Stimulated activated CD4-positive, alpha-beta T cell treated with anti-CD3 and anti-CD28 coated beads, Interleukin-1b, Interleukin-23, amount 100 ng/mL, for 48 hours (primary cell): ENCODE measurements at places on chromosomes 5 and 9.

DNA sequence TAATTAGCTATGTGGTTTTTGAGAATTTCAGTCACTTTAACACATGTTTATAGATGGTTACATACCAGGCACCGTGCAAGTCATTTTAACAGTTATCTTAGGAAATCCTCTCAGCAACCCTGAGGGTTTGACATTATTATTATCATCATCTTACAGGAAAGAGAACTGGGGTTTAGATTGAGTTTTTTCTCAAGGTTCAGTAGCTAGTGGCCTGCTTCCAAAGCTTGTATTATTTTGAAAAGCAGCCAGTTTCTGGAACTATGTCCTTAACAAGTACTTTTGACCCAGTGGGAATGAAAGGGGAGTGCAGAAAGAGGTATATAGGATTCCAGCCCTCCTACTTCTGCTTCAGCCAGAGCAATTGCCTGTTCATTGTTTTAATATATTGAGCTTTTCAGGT, 157.5 kb downstream of the COMMD10 start:
- no peak for DNase-seq

DNA sequence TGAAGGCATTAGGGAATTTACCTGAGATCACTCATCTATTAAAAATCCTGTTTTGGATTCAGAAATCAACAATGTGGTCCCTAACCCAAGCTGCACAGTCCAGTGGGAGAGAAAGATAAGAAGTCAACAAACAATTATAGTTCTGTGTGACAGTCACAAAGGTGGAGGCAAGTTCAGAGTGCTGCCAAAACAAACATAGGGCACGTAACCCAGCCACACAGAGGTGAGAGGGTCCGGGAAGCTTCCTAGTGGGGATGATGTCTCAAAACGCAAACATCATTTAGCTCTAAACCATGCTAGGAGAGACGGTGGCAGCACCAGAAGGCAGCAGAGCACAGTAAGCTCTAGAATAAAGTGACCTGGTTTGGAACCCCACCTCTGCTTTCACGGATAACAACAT, 158.9 kb downstream of the MAPKAP1 start:
- no peak for DNase-seq

DNA sequence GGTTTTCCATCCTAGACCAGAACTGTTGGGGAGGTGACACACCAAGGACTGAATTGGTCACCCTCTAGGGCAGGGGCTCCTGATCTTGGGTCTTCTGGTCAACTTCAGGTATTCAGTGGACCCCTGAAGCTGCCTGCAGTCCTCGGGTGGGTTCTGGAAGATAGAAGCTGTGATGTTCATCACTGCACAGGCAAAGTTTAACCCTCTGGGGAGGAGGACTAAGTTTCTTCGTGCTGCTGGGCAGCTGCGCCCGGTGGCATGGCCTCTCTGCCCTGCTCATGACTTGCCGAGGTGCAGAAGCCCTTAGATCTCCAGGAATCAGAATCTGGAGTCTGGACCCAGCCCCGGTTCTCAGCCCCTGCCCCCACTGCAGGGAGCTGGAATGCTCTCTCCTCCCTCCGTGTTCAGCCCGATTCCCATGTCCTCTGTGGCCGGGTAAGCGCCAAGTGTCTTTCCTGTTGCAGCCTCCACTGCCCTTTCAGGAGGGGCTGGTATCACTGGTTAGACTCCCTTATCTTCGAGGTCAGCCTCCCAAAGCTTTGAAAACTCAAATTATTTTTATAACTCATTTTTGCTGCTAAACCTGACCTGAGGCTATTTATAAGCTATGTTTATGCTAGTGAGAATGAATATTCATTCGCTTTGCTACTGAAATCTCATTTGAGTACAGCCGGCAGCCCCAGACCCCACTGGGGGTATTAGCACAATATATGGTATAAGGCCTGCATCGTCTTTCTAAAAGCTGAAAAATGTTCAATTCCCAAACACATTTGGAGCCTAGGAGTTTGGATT, 1.7 kb downstream of the LAMC3 start:
- no peak for DNase-seq

GRCh38 chr9:70595211-70595610, 180.8 kb upstream of the KLF9 start:
- no peak for DNase-seq

- peak; percentile 27 for DNase-seq
Measured at GRCh38 chr9:110257097-110257841, 962 bp upstream of the TXN start.

- no peak for DNase-seq
Measured at GRCh38 chr5:146653560-146653959, 137.6 kb upstream of the GPR151 start.

- no peak for DNase-seq
Measured at GRCh38 chr5:15452781-15453180, 47.2 kb upstream of the FBXL7 start.

- no peak for DNase-seq
Measured at GRCh38 chr5:1544294-1544961, 20.7 kb upstream of the LPCAT1 start.

DNA sequence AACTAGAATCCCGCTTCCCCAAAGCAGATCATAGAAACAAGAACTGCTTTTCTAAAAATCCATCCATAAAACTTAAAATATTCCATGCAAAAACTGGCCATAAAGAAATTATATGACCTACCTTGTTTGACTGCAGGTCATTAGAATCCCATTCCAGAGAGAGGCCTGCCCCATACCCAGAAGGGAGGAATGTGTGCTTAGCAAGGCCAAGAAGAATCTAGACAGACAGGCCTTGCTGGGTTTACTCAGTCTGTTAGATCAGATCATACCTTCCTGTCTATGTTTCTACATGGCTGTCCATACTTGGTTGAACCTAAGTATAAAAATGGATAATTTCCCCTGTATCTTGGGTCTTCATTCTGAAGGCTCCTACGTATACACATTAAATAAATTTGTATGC, 358.8 kb upstream of the TRPC7 start:
- no peak for DNase-seq

DNA sequence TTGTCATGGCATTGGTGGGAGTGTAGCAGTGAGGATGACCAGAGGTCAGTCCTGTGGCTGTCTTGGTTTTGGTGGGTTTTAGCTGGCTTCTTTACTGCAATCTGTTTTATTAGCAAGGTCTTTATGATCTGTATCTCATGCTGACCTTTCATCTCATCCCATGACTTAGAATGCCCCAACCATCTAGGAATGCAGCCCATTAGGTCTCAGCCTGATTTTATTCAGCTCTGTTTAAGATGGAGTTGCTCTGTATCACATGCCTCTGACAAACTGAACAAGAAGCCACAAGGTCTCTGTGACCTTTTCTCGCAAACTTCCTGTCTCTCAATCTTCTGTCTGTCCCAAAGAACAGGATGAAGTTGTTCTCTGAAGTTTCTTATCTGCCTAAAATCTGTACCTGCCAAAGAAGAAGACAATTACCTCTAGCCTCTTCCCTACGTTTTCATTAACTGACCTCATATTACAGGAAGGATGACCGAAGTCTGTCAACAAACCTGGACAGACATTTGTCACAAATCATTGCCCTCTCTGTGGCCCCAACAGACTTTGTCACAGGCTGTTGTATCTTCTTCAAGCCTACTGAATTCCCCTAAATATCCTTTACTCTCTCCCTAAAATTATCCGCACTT, 284.2 kb upstream of the SEMA6A start:
- no peak for DNase-seq

DNA sequence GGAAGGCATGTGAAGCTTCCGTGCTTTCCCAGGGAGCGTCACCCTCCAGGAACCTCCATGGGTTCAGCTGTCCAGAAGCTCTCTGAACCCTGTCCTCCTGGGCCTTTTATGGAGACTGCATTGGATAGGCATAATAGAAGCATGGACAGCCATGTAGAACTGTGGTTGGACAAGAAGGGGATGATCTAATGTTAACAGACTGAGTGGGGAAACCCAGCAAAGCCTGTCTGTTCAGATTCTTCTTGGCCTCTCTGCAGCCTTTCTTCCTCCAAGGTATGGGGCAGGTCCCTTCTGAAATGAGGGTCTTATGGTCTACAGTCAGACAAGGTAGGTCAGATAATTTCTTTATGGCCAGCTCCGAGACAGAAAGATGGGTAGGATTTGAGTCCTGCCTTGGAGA, 59.1 kb upstream of the CTNNA1 start:
- DNase-seq = no peak

DNA sequence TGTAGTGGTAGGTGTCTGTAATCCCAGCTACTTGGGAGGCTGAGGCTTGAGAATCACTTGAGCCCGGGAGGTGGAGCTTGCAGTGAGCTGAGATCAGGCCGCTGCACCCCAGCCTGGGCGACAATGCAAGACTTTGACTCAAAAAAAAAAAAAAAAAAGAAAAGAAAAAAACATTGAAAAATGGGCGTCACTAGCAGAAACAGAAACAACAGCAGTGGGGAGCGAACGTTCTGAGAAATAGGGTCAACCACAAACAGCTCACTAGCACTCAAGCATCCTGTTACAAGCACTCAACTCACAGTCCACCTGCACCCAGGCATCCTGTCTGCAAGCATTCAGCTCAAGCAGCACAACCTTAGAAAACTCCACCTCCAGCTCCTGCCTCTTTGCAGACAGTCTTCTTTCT, 17.2 kb downstream of the TRIM14 start:
- peak; percentile 82 for DNase-seq

- DNase-seq = no peak
Measured at GRCh38 chr5:31770132-31770720, 131.3 kb downstream of the PDZD2 start.

GRCh38 chr5:14700478-14701436, 36.2 kb downstream of the OTULIN start:
- no peak for DNase-seq

GRCh38 chr5:86974955-86975354, 292.7 kb upstream of the RASA1 start:
- DNase-seq = no peak

DNA sequence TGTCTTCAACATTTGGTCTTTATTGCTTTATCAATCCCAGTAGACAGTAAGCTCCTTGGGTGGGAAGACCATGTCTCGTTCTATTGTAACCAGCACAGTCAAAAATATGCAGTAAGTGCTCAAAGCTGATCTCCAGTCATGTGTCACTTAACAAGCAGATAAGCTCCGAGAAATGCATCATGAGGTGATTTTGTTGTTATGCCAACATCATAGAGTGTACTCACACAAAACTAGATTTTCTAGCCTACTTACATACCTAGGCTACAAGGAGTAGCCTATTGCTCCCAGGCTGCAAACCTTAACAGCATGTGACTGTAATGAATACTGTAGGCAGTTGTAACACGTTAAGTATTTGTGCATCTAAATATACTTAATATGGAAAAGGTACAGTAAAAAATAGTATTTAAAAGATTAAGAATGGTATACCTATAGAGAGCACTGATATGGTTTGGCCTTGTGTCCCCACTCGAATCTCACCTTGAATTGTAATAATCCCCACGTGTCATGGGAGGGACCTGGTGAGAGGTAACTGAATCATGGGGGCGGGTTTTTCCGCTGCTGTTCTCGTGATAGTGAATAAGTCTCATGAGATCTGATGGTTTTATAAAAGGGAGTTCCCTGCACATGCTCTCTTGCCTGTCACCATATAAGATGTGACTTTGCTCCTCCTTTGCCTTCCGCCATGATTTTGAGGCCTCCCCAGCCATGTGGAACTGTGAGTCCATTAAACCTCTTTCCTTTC, 39.8 kb upstream of the PCSK5 start:
- peak; percentile 6 for DNase-seq

DNA sequence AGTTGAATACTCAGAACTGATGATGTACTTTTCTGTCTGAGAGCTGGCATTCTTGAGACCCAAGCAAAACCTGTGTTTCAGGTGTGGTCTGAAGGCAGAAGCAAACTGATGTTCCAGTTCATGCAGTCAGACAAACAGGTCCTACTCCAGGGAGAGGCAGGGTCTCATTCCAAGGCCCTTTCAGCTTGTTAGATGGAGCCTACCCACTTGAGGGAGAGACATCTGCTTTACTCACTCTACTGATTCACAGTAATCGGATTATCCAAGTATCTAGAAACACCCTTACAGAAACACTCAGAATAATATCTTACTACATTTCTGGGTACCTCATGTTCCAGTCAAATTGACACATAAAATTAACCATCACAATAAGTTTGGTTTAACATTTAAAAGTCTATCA, 207.8 kb downstream of the KDM4C start:
- DNase-seq = no peak

GRCh38 chr5:141362719-141363118, 1.2 kb upstream of the PCDHGA5 start:
- DNase-seq = no peak

DNA sequence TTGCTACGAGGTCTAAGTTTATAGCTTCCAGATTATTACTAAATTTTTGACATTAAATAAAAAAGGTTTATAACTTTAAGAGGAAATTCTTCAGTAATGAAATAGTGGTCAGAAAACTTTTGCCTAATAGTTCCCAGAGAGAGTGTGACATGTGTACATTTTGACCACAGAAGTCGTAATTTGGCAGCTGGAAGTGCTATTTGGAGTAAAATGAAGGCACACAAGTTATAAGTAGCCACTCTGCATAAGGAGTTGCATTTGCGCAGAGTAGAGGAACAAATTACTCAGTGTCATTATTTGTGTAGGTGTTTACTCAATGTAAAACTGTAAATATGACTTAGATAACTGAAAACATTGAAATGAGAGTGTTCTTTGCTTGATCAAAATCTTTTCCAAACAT, 408.4 kb downstream of the CCDC171 start:
- DNase-seq = no peak

- DNase-seq = no peak
Measured at GRCh38 chr9:2709645-2710101, 7.6 kb upstream of the KCNV2 start.

DNA sequence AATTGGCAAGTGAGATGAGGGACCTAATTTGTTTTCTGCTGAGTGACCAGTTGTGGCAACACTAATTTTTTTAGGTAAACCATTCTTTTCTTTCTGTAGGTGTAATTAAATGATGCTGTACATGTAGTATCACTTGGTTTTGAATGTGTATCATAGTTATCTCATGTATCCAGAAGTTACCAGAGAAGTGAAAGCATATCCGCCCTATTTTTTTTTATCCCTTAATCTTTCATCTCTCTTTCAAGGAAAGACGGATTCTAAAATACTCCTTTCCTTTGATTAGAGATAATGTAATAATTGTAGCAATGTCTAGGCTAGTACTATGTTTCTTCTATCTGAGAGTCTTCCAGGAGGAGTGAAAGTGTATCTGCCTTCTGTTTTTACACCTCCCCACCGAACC, 7.1 kb downstream of the KDM3B start:
- DNase-seq = no peak

DNA sequence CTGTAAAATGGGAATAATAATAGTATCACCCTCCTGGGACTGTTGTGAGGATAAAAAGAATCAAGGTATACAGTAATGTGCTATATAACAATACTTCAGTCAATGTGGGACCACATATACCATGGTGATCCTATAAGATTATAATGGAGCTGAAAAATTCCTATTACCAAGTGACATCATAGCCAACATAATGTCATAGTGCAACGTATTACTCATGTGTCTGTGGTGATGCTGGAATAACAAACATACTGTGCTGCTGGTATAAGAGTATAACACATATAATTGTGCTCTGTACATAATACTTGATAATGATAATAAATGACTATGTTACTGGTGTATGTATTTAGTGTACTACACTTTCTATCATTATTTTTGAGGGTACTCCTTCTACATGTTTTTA, 38.1 kb downstream of the LIFR start:
- no peak for DNase-seq
